ENCODE measurements at places on chromosomes 2 and 18.

DNA sequence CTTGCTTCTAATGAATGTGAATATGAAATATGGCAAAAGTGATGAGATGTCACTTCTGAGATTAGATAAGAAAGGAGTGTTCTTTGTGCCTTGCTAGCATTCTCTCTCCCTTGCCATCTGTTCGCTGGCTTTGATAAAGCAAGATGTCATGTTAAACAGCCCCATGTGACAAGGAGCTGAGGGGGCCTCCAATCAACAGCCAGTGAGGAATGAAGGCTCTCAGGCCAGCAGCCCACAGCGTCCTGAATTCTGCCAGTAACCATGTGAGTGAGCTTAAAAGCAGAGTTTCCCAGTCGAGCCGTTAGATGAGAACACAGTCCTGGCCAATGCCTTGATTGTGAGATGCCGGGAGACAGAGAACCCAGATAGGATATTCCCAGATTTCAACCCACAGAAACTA lies 198.8 kb downstream of the IRS1 start:
- no peak overlapping the region for H3K27ac ChIP-seq
- no peak for DNase-seq
- no peaks in the 10 kb centered on the region for H3K27me3 ChIP-seq
- peaks cover 29% of the 10 kb centered on the region for H3K4me1 ChIP-seq

GRCh38 chr2:86552889-86553288 lies 10.4 kb downstream of the CHMP3 start:
- peaks cover 36% of the 10 kb centered on the region for H3K36me3 ChIP-seq
- H3K4me3 ChIP-seq = no peak overlapping the region
- no peaks in the 10 kb centered on the region for H3K4me1 ChIP-seq
- H3K27me3 ChIP-seq = no peaks in the 10 kb centered on the region

- H3K4me1 ChIP-seq = peaks cover 13% of the 10 kb centered on the region
- H3K36me3 ChIP-seq = peaks cover 15% of the 10 kb centered on the region
- H3K27me3 ChIP-seq = no peaks in the 10 kb centered on the region
Observed at GRCh38 chr2:214730248-214730647, 79.2 kb downstream of the BARD1 start.

GRCh38 chr2:106139238-106139935 lies 54.7 kb downstream of the UXS1 start:
- peaks cover 9% of the 10 kb centered on the region for H3K4me1 ChIP-seq
- DNase-seq = no peak
- H3K27ac ChIP-seq = no peak overlapping the region
- H3K36me3 ChIP-seq = peaks cover 33% of the 10 kb centered on the region

GRCh38 chr2:19036091-19036490 lies 322.3 kb downstream of the OSR1 start:
- DNase-seq = no peak
- no peaks in the 10 kb centered on the region for H3K27me3 ChIP-seq
- H3K4me1 ChIP-seq = peaks cover 11% of the 10 kb centered on the region
- H3K4me3 ChIP-seq = no peak overlapping the region
